ENCODE measurements at places on chromosomes 11 and 22.

- no peak for DNase-seq
Measured at GRCh38 chr11:103936059-103936458, 100.4 kb upstream of the DDI1 start.

GRCh38 chr11:114152162-114152561 is 92.7 kb downstream of the ZBTB16 start:
- DNase-seq: no peak

- no peak for DNase-seq
Measured at GRCh38 chr22:26898946-26899605, 241.7 kb downstream of the MIAT start.

GRCh38 chr11:78220218-78221157 is 31.8 kb downstream of the USP35 start:
- DNase-seq: no peak

DNA sequence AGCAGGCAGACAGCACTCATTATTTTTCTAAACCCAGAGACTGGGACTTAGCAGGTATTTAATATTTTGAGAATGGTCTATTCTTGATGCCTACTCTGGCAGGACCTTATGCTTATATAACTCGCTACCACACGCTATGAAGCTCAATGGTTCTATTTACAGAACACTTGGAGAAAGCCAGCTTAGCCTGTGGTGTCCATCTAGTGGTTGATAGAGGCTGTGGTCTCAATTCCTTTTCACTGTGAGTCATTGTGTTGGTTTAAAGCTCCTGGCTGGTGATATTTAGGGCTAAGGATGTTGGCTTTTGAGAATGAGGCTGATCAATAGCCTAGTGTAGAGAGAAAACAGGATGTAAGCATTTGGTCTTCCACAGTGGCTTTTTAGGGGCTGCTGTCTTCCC is 206.4 kb downstream of the DBX1 start:
- DNase-seq: no peak

- DNase-seq: no peak
Measured at GRCh38 chr11:67731583-67731982, 57.2 kb upstream of the ALDH3B2 start.

- no peak for DNase-seq
Measured at GRCh38 chr11:27719546-27719925, 19.3 kb upstream of the BDNF start.

DNA sequence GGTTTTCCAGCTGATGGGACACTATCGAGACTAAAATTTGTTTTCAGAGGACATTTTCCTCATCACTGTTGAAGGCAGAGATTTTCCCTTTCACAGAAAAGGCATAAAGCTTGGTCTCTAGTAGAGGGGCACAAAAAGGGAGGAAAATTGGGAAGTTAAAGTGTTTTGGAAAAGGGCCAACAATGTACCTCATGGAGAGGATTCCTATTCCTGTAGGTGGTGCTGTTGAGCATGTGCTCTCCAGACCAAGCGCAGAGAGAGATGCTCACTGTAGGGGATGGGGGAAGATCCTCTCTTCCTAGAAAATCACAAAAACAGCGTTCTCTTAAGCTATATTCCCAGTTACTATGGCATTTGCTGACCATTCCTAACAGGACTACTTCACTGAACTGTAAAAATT is 44.9 kb downstream of the OR4C46 start:
- no peak for DNase-seq

DNA sequence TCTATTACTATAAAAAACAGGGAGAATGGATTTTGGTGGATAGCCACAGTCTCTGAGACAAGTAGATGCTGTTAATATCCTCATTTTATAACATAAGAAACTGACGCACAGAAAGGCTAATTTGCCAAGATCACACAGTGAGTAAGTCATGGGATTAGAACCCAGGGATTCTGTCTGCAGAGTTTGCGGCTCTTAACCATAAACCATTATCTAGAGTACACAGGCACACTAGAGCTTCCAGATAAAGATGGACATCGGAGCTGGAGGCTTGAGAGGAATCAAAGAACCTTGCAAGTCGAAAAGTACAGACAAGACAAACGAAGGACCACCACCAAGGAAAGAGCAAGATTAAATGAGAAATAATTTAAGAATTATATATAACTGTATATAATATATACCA is 11.3 kb downstream of the LGALS12 start:
- DNase-seq: no peak

GRCh38 chr11:3188496-3189195 is 23.5 kb upstream of the OSBPL5 start:
- no peak for DNase-seq

DNA sequence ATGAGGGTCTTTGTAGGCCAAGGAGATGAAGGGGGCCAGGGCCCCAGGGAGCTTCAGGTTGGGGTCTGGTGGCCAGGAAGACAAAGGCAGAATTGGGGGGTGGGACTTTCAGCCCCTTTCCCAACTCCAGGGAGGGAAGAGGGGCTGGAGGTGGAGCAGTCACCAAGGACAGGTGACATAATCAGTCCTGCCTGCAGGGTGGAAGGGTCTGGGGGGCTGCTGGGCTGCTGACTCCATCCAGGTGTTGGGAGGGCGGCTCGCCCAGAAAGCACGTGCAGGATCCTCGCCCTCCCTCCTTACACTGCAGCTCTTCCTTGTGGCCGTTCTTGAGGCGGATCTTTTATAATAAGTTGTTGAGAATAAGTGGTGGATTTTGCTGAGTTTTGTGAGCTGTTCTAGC is 1491.1 kb downstream of the TBC1D22A start:
- no peak for DNase-seq

GRCh38 chr11:115279813-115280761 is 224.1 kb downstream of the CADM1 start:
- no peak for DNase-seq
